Esophagus mucosa (tissue), 1 donor: ENCODE measurements at places on chromosomes 6 and 20. TPM values are rescaled to one million over a fixed set of nuclear protein-coding genes. Genes with fewer than 3 reads are reported as not detected.

Gene MRAP2
- total RNA-seq, result 1.0 TPM

Gene MBOAT1
- 6.3 TPM for total RNA-seq

Gene TFAP2A
- total RNA-seq, result 59.6 TPM

Gene PCMT1
- total RNA-seq, result 43.3 TPM

Gene XKR7
- total RNA-seq, result not detected

Gene MMP24
- total RNA-seq, result 0.08 TPM

Gene RWDD2A
- 0.84 TPM for total RNA-seq

Gene HMGCLL1
- not detected for total RNA-seq
